Midbrain (tissue), 1 donor: ENCODE measurements at places on chromosomes 11 and 22.

- no peak for DNase-seq
Measured at GRCh38 chr11:129691142-129691541, 124.5 kb upstream of the TMEM45B start.

DNA sequence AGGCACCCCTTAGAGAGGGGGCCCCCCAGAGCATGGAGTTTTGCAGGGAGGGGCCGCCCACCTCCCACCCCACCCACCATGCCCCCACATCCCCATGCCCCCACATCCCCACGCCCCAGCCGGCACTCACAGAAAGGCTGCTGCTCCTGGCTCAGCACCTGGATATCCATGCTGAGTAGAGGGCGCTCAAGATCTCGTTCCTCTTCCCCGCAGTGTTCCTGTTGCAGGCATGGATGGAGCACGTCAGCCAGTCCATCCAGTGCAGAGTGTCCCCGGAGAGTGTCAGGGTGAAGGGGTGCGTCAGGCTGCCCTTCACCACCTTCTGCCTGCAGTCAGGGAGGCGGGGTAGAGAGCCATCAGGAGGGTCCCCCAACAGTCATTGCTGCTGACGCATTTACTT is 156.2 kb downstream of the CRYBB2 start:
- no peak for DNase-seq

- no peak for DNase-seq
Measured at GRCh38 chr22:24727218-24727851, 47.2 kb downstream of the PIWIL3 start.

DNA sequence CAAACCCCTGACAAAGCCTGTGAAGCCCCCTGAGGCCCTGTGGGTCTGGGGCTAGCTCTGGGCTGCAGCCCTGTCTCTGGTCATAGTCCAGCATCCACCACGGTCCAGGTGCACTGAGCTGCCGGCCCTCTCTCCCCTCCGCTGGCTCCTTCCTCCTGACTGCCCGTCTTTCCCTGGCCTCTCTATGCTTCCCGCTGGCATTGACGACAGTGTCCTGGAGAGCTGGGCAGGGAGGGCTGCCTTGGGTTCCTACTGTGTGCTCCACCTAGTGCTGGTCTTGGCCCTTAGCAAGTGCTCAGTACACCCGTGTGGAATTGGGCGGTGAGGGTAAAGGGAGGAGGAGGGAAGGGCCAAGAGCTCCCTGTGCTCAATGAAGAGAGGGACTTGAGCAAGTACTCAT is 868 bp upstream of the MYEOV start:
- DNase-seq: no peak

GRCh38 chr22:22074634-22075381 is 92.2 kb upstream of the TOP3B start:
- DNase-seq: no peak

GRCh38 chr22:28943501-28943879 is 60.1 kb downstream of the ZNRF3 start:
- DNase-seq: no peak

- no peak for DNase-seq
Measured at GRCh38 chr11:64724863-64725532, 2.0 kb upstream of the NRXN2 start.

DNA sequence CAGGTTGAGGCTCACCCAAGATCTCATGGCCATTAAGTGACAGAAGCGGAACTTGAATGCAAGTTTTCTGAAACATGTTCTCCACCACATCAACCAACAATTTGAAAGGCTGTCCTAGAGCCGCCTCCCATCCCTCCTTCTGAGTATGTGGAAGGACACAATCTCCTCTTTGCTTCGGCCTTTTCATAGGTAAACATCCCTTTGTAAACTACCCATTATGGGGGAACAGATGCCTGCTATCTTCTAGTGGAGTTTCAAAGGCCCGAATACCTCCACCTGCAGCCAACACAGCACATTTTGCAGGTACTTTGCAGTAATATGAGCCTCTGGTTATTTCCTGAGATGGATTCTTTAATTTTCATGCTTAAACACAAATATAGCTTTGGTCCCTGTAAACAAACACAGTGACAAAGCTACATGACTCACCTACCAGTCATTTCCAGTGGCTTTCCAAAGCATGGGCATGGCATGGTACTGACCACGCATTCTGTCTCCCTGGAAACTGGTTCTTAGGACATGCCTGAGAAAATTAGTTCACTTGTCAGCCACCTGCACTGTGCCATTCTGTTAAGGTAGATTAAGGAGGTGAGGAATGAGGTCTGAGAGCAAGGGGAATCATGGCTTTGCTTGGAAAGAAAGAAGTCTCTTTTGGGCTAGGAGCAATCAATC is 60.2 kb downstream of the EHF start:
- no peak for DNase-seq

DNA sequence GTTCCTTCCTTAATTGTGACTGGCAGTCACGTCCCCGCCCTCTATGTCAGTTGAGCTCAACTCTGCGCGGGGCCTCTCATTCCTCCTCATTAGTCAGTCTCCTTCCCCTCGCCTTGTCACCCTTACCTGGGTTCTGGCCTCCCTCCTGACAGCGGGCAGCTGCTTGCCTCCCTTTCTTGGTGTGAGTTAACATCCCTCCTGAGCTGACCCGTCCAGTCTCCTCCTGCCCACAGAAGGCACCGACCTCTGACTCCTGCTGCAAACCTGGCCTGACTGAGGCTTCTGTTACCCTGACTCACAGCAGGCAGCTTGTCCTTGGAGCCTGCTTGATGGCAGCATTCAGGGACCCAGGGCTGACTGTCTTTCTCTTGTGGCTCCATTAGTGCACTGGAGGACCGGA is 45.2 kb downstream of the GRIK4 start:
- no peak for DNase-seq
